GF-D8 (cell line): ENCODE measurements at places on chromosomes 5 and 9.

- DNase-seq = no peak
Measured at GRCh38 chr5:180787711-180788431, 14.7 kb downstream of the MGAT1 start.

GRCh38 chr9:2158111-2158610 lies 143.0 kb downstream of the SMARCA2 start:
- DNase-seq = peak; percentile 84

- DNase-seq = no peak
Measured at GRCh38 chr9:69299315-69299714, 25.7 kb upstream of the ENTREP1 start.

GRCh38 chr5:112691758-112692157 lies 45.9 kb upstream of the APC start:
- DNase-seq = peak; percentile 4

GRCh38 chr5:136028782-136029742 lies at the start of gene TGFBI:
TGFBI (plus strand) TSS chr5:136028988; CDS start chr5:136029056, 68 bp downstream.
- DNase-seq = no peak

- no peak for DNase-seq
Measured at GRCh38 chr5:152331006-152331405, 74.1 kb downstream of the NMUR2 start.

DNA sequence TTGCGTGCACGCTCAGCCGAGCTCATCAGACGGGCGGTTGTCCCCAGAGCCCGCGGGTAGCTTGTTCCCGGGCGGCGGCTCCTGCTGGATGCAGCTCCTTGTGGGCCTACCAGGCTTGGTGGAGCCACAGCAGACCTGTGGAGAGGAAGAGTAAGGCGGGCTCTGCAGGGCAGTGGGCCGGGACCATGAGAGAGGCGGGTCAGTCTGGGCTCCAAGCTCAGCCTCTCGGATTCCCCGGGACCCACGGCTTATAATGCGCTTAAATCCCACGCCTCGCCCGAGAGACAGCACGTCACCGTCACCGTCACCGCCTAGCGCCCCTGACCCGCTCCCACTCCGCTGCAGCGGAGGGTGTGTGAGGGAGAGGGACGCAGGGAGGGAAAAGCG lies 1.9 kb upstream of the ANKRD18A start:
- DNase-seq = no peak

DNA sequence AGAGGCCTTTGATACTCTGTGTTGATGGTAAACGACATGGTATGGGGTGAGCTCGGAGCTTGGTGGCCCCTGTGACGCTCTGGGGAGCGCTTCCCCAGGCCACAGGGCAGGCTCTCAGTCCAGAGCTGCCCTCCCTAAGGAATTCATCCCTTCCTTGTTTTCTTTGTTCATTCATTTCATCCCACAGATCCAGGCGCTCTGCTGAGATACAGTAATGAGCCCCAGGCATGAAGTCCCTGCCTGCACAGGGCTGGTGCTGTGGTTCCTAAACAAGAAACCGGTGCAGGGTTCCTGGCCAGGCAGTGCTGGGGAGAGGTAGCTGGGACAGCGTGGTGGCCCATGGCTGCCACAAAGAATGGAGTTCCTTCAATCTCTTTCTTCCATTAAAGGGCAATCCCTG lies 14.4 kb downstream of the NEK6 start:
- DNase-seq = no peak

DNA sequence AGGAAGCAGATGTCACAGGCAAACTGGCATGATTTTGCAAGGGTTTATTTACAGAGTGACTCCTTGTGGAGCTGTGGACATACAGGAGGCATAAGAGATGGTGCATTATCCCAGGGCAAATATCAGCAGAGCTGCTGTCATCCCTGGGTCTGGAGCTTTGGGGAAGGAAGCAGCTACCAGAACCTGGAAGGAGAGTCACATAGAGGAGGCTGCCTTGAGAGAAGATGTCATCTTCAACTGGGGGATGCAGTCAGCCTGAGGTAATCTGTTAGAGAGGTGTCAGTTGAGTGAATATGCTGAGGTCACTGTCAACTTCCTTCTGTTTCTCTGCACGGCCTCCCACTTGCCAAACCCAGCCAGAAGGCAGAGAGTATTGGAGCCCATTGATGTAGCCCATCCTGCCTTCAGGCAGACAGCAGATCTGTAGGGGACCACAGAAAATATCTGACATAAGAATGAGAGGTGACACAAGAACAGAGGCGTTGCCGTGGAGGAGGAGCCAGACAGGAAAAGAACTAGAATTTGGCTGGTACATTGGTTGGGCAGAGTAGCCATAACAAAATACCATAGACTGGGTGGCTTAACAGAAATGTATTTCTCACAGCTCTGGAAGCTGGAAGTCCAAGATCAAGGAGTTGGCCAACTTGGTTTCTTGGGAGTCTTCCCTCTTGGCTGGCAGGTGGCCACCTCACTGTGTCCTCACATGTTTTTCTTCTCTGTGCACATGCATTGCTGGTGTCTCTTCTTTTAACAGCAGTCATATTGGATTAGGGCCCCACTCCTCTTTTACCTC lies 102.8 kb downstream of the SNX18 start:
- no peak for DNase-seq

GRCh38 chr5:146337264-146337904 lies 1.3 kb upstream of the POU4F3 start:
- DNase-seq = no peak

- no peak for DNase-seq
Measured at GRCh38 chr5:3341446-3342240, 254.0 kb upstream of the IRX1 start.

GRCh38 chr5:17114715-17115599 lies 102.5 kb upstream of the BASP1 start:
- DNase-seq = no peak

GRCh38 chr9:118809160-118809625 lies 560.0 kb downstream of the BRINP1 start:
- no peak for DNase-seq
